ENCODE measurements at places on chromosomes 7 and 10. TPM values are rescaled to one million over a fixed set of nuclear protein-coding genes. Genes with fewer than 3 reads are reported as not detected.

DNA sequence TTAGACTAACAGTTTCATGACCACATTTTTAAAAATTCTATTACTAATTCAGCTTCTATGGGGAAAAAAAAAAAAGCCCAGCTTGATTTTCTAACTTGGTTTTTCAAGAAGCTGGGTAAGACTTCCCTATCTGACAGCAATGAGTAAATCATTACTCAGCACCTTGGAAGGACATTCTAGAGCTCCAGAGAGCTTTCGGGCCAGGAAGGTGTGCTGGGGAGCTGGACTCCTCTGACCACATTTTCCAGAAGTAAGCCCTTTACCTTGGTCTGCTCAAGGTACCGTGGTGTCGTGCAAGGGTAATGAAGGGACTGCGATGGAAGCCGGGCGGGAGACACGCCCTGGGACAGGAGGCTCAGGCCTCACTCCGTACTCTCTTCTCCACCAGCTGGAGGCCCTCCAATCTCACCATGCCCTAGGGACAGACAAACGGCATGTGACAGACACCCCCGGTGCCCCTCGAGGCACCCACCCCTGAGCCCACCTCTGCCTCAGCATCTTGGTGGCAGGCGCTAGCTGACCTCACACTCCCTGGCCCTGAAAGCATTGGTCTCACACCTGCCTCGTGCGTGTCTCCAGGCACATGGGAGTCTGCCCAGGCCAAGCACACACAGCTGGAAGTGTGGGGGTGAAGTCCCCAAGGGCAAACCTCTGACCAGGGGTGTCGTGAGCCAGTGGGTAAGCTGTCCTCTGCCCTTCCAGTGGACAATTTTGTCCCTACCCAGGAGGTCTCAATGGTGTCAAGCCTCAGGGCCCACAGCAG lies 152.1 kb downstream of the OAT start:
- DNase-seq: no peak

- no peak for DNase-seq
These were observed 649.6 kb downstream of the TNS3 start for GRCh38 chr7:46932306-46932675.

SPDYE1 gene
- not detected for total RNA-seq

ATXN7L1 gene
- 15.6 TPM for total RNA-seq

DNA sequence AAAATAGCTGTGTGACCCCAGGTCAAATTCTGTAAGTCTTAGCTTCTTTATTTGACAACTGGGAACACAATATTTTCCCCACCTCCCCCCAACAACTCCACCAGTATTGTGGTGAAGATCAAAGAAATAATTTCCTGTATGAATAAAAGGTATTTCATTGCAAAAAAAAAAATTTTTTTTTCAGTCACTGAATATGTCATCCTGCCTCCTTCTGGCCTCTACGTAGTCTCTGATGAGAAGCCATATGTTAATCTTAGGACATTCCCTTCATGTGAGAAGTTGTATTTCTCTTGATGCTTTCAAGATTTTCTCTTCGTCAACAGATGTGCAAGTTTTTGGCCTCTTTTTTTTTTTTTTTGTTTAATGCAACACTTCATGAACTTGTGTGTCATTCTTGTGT lies 33.0 kb downstream of the ZNF33A start:
- DNase-seq: no peak

UNC5B gene
- total RNA-seq: 2.5 TPM

MRC1 gene
- 0.12 TPM for total RNA-seq

DNA sequence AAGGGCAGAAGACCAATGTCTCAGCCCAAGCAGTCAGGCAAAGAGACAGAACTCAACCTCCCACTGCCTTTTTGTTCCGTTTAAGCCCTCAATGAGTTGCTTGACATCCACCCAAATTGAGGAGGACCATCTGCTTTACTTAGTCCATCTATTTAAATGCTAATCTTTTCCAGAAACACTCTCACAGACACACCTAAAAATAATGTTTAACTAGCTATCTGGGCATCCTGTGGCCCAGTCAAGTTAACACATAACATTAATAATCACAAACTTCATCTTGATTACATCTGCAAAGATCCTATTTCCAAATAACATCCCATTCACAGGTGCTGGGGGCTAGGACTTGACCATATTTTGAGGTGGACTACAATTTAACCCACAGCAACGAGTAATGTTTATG lies 115.7 kb downstream of the RAB11FIP2 start:
- DNase-seq: no peak

SGPL1 gene
- total RNA-seq: 25.2 TPM

DNA sequence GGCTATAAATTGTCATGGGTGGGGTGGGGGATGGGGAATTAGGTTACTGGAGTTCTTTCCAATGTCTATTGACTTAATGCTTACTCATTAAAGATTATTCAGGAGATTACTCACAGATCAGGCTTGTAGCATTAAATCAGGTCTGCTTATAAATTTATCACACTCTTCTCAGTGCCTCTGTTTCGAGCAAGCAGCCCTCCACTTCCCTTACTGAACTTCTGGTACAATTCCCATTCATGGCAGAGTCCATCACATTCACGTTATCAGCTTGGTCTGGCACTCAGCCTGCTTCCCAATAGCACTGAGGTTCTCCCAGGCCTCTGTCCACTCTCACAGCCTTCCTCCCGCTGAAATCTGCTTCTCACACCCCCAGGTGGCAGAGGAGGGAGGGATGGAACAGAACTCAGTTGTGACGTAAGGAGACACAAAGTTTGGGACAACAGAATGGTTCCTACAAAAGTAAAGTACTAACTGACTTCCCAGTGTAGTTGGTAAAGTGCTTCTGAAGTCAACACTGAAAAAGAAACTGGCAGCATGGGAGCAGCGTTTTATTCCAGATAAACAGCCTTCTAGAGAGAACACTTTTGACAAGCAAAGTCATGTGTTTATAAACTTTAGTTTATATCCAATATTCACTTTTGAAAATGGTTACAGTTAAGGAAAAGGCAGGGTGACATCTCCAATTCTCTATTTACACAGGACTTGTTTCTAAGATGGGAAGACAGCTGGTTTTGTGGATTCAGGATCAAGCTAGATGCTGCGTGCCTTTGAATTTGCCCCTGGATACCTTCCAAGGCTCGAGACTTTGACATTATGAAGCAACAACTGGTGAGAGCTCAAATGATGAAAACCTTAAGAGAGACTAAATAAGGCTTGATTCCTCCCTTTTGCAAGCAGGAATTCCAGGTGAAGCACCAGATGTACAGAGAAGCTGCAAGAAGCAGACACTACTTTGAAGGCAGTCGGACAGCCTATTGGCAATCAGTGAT lies 81.4 kb downstream of the ATXN7L1 start:
- DNase-seq: peak; percentile 20

- DNase-seq: peak; percentile 79
These were observed 102.8 kb upstream of the ZNF438 start for GRCh38 chr10:31134311-31134952.

- DNase-seq: no peak
These were observed 79.3 kb upstream of the PPP2R2D start for GRCh38 chr10:131821378-131822012.

DNA sequence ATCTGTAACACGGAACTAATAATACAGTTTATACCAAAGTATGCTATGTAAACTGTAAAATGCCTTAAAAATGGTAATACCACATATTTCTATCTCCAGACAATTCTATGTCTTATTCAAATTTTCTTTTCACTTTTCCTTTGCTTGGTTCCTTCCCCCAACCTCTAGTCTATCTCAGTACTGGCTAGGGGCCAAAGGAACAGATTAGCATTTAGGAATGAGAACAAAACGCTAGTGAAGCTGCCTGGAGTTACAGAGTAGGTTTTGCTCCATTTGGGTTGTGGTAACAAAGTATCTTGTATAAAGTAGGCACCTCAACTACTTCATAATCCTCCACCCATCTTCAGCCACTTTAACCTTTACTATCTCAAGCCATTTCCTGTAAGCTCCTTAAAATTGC lies 94.1 kb downstream of the HBP1 start:
- DNase-seq: no peak

SLC18A3 gene
- not detected for total RNA-seq

- peak; percentile 22 for DNase-seq
These were observed 23.7 kb upstream of the TIAL1 start for GRCh38 chr10:119620241-119621077.

GFRA1 gene
- 0.95 TPM for total RNA-seq

POR gene
- 73.6 TPM for total RNA-seq

DNA sequence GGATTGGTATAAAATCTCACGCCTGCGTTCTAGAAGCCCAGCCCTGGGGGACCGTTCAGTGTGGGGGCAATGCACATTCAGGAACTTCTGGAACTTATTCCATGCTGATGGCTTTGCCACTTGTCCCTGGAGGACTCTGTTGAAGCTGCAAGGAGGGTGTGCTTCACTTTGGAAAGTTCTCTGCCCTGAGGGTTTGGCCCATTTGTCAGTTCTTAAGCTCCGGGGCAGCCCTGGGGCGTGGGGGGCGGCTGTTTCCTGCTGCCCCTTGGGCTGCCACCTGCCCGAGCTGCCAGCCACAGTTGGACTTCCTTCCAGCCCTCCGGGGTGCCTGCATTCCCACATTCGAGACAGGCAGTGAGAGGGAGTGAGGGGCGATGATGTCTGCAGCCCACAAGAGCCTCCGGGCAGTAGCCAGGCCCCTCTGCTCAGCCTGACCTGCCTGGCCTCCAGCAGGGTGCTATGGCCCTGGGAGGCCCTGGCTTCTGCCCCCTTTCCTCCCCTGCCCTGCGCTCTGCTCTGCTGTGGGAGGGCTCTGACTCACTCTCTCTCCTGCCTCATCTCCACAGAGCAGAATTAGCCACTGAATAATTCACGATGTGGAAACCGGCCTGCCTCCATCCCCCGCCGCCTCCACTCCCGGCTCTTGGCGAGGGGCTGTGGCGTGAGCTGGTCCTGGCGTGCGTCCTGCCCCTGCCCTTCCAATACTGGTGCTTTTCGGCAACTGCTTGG lies 1.9 kb downstream of the TTYH3 start:
- DNase-seq: peak; percentile 50

GRCh38 chr10:71333129-71333887 lies 14.2 kb downstream of the SLC29A3 start:
- DNase-seq: no peak

- DNase-seq: no peak
These were observed 47.4 kb downstream of the TNS3 start for GRCh38 chr7:47534322-47535034.

HOXA11 gene
- 16.7 TPM for total RNA-seq

- DNase-seq: no peak
These were observed 28.3 kb downstream of the POLR3A start for GRCh38 chr10:78000956-78001472.

DNA sequence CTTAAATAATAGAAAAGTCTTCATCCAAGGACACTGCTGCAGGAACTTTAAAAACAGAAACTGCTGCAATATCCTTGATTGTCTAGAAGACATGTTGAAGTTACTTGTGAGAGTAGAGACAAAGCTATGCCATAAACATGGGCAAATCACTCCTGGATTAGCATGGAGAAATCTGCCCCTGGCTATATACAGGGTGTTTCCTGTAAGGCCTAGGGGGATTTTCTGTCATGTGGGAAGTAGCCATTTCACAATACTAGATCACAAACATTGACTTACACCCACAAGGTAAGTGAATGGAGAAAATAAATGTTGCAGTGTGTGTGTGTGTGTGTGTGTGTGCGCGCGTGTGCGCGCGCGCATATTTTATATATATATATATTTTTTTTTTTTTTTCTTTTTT lies 35.2 kb upstream of the PDK4 start:
- DNase-seq: no peak

C10orf62 gene
- not detected for total RNA-seq

NKX1-2 gene
- not detected for total RNA-seq

Measured in endothelial cell of umbilical vein (primary cell).